ENCODE measurements at places on chromosomes 5 and 9. TPM values are rescaled to one million over a fixed set of nuclear protein-coding genes. Genes with fewer than 3 reads are reported as not detected.

DNA sequence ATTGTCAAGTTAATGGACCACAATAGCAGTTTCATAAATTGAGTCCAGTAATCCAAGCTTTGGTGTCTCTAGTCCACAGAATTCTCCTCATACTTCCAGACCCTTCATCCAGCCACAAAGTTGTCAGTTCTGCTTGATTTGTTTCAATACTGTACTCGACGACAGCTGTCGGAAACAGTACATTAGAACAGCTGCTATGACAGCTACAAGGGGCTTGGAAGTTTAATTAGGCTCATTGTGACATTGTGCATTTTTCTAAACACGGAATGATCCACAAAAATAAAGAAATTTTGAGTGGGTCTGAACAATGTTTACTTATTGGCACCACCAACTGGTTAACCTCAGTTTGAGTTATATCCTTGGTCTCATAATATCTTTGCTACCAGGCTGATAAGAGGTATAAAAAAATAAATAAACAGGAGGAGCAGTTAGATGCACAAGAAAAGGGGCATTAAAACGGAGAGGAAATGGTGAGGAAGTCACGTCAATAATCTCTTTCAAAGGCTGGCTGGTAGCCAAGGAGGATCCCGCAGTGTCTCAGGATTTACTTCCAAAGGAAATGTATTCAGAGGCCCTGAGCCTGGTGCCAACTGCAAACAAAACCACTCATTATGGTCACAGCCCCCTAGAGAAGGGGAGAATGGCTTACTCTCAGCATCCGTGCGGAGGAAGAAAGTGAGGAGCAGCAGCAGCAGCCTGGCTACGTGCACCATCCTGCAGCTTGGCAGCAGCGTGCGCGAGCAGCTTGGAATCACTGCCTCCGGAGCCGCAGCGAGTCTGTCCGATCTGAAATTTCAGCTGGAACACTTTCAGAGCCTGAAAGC lies 933.8 kb upstream of the DMAC1 start:
- DNase-seq: no peak

- DNase-seq: no peak
Observed at GRCh38 chr5:156148301-156148700, 178.7 kb upstream of the SGCD start.

DNA sequence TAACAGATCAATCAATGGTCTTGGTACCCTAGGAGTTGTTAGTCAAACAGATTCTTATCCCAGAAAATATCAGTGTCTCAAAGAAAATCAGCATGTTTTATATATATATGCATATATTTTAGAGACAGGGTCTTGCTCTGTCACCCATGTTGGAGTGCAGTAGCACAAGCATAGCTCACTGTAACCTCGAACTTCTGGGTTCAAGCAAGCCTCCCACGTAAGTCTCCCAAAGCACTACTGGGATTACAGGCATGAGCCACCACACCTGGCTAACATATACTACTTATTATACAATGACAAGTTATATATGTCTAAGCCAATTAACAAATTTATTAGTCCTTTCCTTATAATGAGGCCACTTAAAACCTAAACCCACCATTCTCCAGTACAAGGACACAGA lies 10.4 kb downstream of the RAB14 start:
- DNase-seq: no peak

CD74 gene
- total RNA-seq: 161 TPM

DNA sequence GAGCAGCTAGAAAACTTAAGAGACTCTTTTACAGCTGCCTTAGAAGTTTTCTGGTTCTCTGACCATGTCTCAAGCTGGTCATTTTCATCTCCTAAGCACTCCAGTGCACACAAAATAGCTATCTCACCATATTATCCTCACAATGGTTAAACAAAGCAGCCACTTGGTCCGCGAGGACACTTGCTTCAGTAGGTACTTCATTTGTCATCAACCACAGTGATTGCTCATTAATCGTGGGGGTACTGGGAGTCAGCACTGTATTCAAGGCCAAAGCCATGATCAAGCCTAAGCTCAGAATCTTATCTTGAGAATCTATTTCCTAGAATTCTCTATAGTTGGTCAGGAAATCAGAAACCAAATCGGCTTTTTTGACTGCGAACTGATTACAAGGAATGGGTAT lies 2.9 kb downstream of the ARL14EPL start:
- no peak for DNase-seq

- no peak for DNase-seq
Observed at GRCh38 chr9:109401990-109402318, 81.1 kb upstream of the EPB41L4B start.

CYLC2 gene
- not detected for total RNA-seq

DNA sequence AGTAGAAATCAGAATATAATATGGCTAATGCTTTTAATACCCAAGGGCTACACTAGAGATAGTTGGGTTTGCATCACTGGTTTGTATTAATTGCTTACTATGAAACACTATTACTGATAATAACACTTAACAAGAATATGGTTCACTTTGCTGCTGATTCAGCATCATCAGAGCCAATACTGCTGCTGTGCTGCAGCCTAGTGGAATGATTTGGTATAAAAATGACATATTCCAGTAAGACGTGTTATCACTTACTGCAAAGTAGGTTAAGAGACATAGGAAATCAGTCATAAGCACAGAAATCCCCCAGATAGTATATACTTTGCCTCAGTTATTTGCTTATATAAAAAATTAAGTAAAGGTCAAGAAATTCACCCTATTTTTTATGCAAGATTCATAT lies 2.8 kb downstream of the CDH10 start:
- no peak for DNase-seq

PCDHGC3 gene
- 62.8 TPM for total RNA-seq

DNA sequence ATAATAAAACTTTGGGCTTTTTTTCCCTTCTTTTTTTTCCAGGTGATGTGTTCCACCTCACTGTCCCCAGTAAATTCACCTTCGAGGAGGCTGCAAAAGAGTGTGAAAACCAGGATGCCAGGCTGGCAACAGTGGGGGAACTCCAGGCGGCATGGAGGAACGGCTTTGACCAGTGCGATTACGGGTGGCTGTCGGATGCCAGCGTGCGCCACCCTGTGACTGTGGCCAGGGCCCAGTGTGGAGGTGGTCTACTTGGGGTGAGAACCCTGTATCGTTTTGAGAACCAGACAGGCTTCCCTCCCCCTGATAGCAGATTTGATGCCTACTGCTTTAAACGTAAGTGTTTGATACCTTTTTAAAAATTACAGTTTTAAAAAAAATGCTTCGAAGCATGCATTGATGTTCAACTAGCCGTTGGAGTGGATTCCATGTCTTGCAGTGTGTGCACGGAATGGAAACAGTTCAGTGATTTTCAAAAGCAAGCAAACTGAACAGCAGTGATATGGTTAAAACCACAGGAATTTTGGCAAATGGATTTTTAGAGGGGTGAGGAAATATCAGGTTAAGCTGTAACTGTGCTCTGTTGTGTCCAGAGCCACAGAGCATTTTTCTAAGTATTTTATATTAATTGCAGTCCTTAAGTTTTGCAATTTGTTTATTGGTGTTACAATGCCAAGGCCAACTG lies 40.7 kb downstream of the VCAN start:
- no peak for DNase-seq

DNA sequence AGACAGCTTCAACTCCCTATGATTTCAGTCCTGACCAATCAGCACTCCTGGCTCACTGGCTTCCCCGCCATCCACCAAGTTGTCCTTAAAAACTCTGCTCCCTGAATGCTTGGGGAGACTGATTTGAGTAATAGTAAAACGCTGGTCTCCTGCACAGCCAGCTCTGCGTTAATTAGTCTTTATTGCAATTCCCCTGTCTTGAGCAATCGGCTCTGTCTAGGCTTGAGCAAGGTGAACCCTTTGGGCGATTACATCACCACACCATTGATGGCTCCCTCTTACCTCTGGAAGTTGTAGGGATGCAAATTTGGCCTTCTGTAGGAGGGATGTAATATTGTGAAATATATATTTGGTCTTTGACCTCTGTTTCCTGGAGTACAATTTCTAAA lies 2.9 kb upstream of the SLC23A1 start:
- DNase-seq: no peak

DNA sequence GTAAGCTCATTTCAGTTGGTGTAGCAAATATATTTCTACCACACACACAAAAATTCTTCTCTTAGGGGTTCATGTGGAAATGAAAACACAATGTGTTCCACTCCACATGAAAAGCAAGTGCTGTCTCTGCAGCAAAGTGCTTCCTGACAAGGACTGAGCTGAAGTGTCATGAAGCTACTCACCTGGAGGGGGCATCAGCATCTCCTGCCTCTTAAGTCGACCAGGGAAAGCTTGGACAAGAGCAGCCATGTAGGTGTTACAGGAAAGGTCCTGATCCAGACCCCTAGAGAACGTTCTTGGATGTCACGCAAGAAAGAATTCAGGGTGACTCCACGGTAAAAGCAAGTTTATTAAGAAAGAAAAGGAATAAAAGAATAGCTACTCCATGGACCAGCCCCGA lies 62.8 kb downstream of the SV2C start:
- DNase-seq: no peak

DNA sequence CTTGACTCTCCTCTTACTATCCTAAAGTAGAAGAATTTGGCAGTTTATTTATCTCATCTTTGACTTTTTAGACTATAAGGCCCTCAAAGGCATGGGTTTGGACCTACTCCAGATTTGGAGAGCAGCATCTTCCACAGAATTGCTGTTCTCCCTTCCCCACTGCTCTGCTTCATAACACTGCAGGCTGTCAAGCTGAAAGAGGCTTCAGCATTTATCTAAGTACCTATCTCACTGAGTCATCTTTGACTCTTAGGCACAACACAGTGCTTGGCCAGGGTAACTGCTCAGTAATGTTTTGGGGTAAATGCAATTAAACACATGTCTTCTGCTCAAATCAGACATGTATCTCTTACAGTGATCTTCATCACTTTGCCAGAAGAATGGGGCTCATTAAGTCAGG lies 60.6 kb downstream of the GRIN3A start:
- no peak for DNase-seq

DNA sequence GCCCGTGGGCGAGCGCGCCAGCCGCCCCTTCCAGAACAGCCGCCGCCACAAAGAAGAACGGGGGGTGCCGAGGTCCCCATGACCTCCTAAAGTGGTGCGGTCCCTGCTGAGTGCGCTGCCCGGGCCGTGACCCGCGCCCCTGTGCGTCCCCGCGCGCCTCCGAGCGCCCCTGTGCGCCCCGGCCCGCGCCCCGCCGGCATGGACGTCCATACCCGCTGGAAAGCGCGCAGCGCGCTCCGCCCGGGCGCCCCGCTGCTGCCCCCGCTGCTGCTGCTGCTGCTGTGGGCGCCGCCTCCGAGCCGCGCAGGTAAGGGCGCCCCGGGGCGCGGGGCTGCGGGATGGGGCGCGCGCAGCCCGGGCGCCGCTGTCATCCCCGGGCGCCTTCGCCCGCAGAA lies 384 bp downstream of the COL5A1 start:
- DNase-seq: no peak

TAF11L5 gene
- not detected for total RNA-seq

DNA sequence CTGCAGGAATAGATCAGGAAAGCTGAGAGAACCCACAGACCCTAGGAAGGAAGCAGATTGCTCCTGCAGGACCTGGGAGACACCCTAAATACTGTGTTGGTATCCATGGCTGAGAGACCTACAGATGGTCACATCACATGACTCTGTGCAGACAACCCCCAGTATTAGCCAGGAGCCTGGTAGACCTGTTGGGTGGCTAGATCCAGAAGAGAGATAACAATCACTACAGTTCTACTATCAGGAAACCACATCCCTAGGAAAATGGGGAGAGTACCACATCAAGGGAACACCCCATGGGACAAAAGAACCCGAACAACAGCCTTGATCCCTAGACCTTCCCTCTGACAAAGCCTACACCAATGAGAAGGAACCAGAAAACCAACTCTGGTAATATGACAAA lies 24.2 kb upstream of the MELK start:
- DNase-seq: no peak

DNA sequence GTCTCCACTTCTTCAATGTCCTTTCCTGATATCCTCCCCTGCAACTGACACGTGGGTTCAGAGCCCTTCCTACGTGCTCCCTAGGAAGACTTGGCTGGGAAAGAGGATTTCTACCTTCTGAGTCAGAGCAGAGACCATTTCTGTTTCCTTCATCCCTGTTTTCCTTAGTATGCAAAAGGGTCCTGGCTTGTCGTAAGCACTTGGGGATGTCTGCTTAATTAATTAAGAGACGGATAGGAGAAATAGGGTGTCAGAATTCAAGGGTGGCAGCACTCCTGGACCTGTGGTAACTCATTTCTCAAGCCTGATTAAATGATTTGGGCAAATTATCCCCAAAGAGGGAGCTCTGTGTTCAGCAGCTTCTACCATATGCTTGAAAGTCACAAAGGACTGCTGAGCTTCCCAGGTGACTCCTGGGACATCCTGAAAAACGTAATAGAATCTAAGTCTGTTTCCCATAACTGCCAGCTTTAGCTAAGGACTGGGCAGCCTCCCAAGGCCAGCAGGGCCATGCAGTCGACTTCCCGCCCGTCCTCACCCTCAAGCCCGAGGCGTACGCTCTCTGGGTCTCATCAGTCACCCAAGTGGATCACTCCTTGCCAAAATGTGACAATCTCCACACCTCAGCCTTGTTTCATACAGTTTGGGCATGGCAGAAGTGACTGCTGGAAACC lies 20.5 kb downstream of the ABCA1 start:
- no peak for DNase-seq

CCNO gene
- 1.6 TPM for total RNA-seq

NTMT1 gene
- 12.8 TPM for total RNA-seq

- no peak for DNase-seq
Observed at GRCh38 chr5:10885026-10885425, 124.0 kb upstream of the DAP start.

- no peak for DNase-seq
Observed at GRCh38 chr9:116558818-116559540, 128.1 kb upstream of the TRIM32 start.

WDR38 gene
- not detected for total RNA-seq

MYOZ3 gene
- total RNA-seq: 3.2 TPM

N4BP3 gene
- total RNA-seq: 4.2 TPM

DNA sequence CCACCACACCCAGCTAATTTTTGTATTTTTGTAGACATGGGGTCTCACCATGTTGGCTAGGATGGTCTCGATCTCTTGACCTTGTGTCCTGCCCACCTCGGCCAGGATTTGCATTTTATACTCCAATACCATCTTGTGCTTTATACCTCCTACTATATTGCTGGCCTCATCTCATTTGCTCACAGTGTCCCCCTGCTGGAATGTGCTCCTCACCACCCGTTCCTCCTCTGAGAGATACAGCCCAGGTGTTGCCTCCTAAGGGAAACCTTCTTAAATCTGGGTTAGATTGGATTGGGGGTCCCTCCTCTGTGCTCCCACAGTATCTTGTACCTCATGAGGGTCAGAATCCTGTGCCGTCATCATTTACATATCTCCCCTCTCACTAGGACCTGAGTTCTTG lies 131.7 kb downstream of the PAPPA start:
- no peak for DNase-seq

DNA sequence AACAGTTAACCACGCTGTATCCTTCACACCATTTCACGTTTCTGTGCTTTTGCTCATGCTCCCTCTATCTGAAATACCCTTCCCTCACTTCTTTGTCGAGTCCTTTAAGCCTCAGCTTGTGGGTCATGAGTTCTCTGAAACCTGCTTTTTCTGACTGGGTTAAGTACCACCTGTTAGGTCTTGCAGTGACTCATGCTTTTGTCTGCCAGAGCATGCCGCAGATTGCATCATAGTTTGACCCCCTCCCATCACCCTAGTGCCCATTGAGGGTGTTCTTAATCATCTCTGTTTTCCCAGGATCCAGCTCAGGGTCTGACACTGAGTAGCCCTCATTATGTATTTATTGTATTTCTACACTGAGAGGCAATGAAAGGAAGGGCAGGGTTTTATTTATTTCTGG lies 190.2 kb downstream of the ASTN2 start:
- DNase-seq: no peak

GRCh38 chr9:133057006-133057405 lies 4.8 kb upstream of the CEL start:
- DNase-seq: no peak
